ENCODE measurements at places on chromosomes 11 and 22.
A peak's percentile ranks its signal among the peaks of the same experiment; 100 is the strongest.

DNA sequence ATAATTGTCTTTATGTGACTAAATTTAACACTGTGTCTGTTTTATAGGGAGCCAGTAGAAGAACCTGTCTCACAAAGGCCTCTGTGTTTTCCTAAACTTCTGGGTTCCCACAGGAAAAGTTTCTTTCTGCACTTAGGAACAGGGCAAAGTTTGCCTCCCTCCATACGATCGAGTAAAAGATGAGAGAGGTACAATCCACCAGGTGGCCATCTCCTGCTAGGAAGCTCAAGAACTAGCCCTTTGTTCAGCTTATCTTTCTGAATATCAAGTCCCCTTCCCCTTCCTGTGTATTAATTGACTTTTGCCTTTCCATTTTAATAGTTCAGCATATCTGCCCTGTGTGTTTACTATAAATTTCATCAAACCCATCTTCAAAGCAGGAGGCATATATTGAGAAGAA, 18.0 kb downstream of the CSNK2A3 start:
- DNase-seq: no peak

- DNase-seq: peak; percentile 48
These were observed 131.9 kb downstream of the SHANK2 start for GRCh38 chr11:71120471-71120896.

DNA sequence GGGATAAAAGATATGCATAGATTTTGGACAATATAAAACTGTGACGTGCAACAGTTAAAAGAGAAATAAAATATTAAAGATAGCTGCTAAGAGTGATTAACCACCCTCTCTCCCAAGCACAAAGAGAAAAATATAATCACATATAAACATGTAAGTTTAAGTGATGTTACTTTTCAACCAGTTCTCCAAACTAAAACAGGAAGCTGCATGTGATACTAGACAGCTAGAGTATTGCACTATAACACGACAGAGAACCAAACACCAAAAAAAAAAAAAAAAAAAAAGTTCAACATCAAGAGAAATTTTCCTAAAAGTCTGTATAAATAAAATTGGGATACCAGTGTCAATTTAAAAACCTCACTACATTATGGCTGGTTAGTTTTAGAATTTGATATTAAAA, 79.1 kb downstream of the PICALM start:
- DNase-seq: no peak

GRCh38 chr11:13126430-13126829, 117.3 kb downstream of the RASSF10 start:
- DNase-seq: peak; percentile 58

DNA sequence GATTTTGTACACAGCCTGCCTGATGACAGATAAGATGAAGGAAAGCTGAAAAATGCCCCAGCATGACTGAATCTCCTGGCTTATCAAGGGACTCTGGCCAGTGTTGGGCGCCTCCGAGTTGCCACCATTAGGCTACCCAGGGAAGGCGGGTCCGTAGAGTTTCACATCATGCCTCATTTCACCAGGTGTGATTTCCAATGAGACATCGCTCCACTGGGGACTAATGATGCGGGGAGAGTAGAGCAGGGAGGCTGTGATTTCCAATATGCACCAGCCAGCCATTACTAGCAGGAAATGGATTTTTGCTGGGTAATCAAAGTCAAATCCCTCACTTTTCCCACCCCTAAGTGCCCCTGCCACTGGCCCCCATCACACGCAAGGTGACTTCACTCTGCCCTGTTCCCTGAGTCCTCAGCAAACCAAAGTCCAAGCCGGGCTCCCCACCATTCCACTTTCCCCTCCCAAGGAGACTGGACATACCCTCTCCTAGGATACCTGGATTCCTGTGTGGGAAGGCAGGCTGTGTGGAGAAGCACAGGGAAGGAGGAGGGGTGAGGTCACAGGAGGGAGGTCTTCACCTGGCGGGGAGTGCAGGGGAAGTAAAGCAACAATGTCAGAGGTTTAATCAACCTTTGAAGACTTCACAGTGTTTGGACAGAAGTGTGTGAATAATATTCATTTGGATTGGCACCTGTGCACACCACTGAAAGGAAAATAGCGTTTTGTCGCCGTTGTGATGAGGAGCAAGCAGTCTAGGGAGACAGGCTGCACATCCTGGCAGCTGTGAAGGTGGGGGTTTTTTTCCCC, 613.3 kb upstream of the CADM1 start:
- DNase-seq: no peak

GRCh38 chr22:38935023-38935422, 22.4 kb upstream of the APOBEC3A start:
- peak; percentile 54 for DNase-seq

GRCh38 chr11:83235825-83236224, 42.3 kb downstream of the ANKRD42 start:
- no peak for DNase-seq

DNA sequence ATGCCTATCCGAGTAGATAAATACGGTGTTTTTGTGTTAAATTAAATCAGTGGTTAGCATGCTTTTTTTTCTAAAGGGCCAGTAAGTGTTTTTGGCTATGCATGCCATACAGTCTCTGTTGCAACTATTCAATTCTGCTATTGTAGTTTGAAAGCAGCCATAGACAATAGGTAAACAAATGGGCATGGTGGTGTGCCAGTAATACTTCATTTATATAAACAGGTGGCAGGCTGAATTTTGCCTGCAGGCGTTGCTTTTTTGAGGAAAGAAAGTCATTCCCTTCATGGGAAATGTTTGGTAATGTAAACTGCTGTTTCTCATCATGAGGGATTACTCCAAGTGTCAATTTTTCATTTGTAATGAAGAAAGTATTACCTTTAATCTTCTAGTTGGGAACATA, 106.5 kb downstream of the TMEM135 start:
- no peak for DNase-seq

- no peak for DNase-seq
These were observed 17.9 kb downstream of the SEC14L3 start for GRCh38 chr22:30453731-30454510.

All from mammary epithelial cell (primary cell).